ENCODE measurements at places on chromosomes 4 and X.

DNA sequence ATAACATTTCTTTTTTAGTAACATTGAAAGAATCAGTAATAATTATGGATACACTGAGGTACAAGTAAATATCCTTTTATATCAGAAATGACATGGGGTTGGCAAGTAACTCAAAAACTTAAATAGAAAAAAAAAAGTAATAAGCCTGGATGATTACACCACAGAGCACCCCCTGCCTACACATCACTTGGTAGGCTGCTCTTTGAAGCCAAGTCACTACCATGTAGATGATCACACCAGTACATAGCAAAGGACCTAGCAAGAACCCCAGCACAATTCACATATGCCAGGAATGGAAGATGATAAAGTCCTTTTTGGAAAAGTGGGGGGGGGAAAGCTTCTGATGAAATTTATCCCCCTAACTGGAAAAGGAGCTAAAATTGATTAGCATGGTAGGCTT, 56.9 kb downstream of the METTL14 start:
- DNase-seq = no peak

- DNase-seq = no peak
Measured at GRCh38 chr4:15738877-15739276, 36.0 kb downstream of the BST1 start.

DNA sequence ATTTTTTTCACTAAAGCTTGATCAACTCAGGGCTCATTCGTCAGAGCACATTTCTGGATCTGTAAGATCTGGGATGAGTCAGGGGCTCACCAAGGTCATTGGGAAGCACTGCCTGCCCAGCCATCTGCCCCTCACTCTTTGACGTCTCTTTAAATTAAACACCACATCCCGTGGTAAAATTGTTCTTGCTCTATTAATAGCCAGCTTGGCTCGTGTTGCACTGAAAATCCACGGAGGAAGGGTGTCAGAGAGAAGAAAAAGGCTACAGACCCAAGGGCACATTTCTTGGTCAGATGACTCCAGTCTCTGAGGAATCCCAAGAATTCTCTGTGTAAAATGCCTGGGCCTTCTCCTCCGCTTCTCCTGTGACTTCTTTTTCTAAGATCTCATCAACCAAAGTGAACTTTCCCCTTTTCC, 45.7 kb upstream of the GATB start:
- DNase-seq = no peak

- no peak for DNase-seq
Measured at GRCh38 chrX:40383969-40384368, 196.8 kb upstream of the ATP6AP2 start.

- DNase-seq = no peak
Measured at GRCh38 chr4:156169011-156169410, 215.3 kb upstream of the CTSO start.

DNA sequence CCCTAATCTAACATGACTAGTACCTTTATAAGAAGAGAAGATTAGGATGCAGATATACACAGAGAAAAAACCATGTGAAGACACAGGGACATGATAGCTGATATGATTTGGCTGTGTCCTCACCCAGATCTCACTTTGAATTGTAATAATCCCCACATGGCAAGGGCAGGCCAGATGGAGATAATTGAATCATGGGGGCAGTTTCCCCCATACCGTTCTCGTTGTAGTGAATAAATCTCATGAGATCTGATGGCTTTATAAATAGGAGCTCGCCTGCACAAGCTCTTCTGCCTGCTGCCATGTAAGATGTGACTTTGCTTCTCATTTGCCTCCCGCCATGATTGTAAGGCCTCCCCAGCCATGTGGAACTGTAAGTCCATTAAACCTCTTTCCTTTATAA, 364.3 kb downstream of the FBXW7 start:
- DNase-seq = no peak

- no peak for DNase-seq
Measured at GRCh38 chr4:79958466-79959264, 114.4 kb downstream of the ANTXR2 start.

Data from stimulated activated CD8-positive, alpha-beta memory T cell treated with anti-CD3 and anti-CD28 coated beads, Interleukin-4, amount 100 ng/mL, for 4 hours (primary cell).